ENCODE measurements at places on chromosomes 1 and 21. TPM values are rescaled to one million over a fixed set of nuclear protein-coding genes. Genes with fewer than 3 reads are reported as not detected.

- no peak for DNase-seq
These were observed 3.6 kb downstream of the L1TD1 start for GRCh38 chr1:62198069-62198780.

The VTCN1 gene
- 1.3 TPM for total RNA-seq

GRCh38 chr1:32770221-32770731, 46.9 kb downstream of the YARS1 start:
- no peak for DNase-seq

DNA sequence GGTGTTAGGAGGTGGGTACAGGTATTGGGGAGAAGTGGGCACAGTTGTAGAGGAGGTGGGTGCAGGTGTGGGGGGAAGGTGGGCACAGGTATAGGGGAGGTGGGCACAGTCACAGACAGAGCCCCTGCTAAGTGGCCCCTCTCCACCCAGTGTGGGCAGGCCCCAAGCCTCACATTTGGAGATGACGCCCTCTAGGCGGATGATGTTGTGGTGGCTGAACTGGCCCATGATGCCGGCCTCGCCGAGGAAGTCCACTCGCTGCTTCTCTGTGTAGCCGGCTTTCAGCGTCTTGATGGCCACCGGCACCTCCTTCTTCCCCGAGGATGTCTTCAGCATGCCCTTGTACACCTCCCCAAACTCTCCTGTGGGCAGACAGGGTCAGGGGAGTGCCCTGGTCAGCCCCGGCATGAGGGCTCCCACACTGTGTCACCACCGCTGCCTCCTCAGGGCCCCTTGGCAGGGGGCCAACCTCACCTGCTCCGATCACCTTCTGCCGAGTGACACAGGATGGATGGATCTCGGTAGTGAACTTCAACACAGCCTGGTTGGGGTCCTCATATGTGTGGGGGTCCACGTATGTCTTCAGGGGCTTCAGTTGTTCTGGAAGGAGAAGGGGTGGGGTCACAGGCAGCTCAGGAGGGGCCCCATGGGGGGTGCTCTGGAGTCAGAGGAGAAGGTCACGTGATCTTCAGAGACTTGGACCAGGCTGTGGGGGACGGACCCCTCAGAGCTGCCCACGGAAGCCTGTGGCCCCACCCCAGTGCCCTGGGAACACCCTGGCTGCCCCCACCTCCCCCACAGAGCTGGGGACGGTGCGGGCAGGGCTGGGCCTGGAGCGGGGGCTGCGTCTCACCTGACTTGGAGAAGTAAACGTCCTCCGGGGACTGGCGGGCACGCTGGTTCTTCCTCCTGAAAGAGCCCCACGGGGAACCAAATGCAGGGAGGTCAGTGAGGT, 22.6 kb downstream of the EPHA2 start:
- DNase-seq = no peak

- DNase-seq = no peak
These were observed 57.4 kb upstream of the PRRC2C start for GRCh38 chr1:171427852-171428471.

DNA sequence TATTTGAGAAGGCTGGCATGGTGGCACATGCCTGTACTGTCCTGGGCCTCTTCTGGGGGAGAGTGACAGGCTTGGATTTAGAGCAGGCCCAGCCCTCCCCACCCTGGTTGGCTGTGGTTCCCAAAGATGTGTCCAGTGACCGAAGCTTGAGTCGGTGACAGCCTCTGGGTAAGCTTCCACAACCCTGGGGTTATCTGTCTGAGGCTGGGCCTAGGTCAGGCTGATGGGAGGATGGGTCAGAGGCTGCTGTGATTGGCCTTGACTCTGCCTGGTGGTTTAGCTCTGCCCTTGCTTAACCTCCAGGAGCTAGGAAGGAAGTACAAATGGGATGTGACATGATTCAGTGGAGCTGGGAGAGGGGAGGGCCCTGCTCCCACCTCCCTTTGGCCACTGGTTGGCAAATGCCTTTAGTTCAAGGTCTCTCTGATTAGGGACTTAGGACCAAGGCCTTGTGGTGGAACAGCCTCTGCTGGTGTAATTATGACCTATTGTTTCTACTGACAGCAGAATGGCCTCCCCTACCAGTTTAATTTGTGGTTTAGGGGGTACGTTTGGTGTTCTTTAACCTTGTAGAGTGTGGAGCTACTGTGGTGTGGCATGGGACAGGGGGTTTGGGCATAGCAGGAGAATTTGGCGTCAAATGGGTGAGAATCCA, 16.6 kb downstream of the NUDC start:
- DNase-seq = no peak

GRCh38 chr1:246066573-246066972, 440.5 kb downstream of the SMYD3 start:
- DNase-seq = no peak

DNA sequence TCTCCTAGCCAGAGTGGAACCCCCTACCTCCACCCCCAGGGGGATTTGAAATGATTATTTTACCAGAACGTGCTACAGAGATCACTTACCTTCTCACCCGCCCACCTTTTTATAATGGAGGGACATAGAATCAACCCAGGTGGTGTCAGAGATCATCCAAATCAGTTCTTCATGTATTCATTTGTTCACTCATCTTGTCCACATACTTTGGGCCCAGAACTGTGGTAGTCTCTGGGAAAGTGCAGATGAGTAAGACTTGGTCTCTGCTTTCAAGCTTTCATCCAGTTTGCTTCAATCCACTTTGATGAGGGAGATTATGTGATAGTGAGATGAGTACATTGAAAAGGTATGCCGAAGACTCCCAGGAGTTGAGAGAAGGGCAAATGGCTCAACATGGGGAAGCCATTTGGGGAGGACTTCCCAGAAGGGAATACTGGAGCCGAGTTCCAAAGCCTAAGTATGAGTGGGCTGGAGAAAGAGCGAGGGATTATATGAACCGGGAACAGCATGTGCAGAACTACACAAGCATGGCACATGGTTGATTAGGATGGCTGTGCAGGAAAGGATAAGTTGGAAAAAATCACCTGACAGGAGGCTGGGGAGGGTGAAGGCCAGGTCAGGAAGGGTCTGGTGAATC, 1.9 kb downstream of the FGGY start:
- peak; percentile 66 for DNase-seq

The ZSWIM5 gene
- 1.1 TPM for total RNA-seq

DNA sequence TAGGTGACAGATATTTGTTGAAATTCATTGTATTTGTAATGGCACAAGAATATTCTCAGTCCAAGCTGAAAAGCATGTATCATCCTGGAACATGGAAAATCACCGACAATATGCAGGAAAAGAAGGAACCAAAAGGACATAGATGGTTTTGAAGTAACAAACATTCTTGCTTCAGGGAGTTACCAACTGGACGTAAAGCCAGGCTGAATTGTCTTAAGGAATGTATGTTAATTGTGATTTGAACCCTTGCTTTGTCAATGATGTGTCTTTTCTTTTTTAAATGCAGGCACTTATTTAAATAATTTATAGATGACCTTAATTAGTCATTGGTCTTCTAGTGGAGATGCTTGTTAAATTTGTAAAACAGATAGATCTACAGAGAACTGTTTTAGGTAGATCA, 489.4 kb upstream of the ZP4 start:
- DNase-seq = no peak

- no peak for DNase-seq
These were observed 280.1 kb upstream of the C1orf174 start for GRCh38 chr1:4179914-4180735.

- no peak for DNase-seq
These were observed 2.0 kb downstream of the EDEM3 start for GRCh38 chr1:184752656-184753055.

- DNase-seq = peak; percentile 75
These were observed 14.7 kb downstream of the METTL18 start for GRCh38 chr1:169779970-169780369.

GRCh38 chr1:215772151-215772550, 205.0 kb downstream of the KCTD3 start:
- DNase-seq = no peak

GRCh38 chr1:211637066-211637465, 38.4 kb downstream of the NEK2 start:
- DNase-seq = no peak

DNA sequence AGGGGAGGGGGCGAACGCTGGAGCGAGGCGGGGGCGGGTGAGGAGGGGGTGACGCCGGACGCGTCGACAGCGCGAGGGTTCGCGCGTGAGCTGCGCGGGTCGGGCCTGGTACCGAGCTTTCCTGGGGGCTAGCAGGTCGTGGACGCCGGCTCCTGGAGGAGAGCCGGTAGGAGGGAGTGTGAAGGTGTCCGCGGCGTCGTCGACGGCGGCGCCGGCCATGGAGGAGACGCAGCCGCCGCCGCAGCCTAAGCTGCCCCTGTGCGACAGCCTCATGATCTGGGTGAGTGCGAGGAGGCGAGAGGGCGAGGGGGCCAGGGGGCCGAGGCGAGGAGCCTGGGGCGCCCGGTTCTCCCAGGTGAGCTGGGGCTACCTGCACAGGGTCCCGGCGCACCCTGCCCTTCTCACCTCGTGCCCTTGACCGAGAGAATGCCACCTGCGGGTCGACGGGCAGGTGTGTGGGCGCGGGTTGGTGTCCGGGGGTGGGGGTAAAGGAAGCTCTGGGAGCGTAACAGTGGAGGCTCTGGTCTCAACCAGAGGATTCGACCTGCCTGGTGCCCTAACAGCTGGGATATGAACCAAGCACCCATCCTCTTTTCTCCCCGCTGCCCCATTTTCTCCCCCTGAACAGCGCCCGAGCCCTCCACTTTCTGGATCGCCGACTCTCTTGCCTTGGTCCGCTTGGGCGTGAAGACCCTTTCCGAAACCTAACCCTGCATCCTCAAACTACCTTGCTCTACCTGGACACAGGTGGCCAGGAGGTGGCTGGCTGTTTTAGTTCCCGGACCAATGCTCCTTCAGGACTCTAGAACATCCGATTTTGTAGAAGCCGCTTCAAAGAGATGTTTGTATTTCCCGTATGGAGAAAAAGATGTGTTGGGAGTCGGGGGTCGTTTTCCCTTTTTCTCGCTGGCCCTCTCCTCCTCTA, at the start of gene HOOK1:
Gene HOOK1 (plus strand): TSS at position 49 of the 925 bp plus-strand sequence. CDS start 169 bp downstream, at position 218.
- DNase-seq = no peak

DNA sequence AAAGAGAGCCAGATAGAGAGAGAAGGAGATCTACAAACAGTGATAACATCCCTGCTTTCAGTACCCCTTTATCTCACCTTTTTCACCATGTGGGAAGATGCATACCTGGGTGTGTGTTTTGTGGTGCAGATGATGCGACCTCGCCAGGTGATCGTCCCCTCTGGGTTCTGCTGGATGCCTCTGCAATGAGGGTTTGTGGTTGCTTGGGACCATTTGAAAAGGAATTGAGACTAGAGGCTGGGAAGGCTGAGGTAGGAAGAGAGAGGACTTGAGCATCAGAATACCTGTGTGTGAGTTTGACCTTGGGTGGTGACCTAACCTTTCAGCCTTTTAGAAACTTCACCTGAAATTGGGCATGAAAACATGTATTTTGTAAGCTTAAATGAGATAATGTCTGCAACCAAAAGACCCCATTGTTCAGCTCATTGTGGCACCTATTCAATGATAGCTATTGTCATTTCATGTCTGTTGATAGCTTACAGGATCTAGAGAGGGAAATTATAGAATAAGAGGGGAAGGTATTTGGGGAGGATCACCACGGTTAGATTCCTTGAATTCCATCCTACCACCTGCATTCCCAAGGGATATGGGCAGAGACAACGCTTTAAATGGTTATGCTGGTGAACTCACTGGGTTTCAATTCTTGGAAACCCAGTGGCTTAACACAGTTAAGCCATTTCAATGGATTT, 125.7 kb downstream of the IGSF21 start:
- no peak for DNase-seq

DNA sequence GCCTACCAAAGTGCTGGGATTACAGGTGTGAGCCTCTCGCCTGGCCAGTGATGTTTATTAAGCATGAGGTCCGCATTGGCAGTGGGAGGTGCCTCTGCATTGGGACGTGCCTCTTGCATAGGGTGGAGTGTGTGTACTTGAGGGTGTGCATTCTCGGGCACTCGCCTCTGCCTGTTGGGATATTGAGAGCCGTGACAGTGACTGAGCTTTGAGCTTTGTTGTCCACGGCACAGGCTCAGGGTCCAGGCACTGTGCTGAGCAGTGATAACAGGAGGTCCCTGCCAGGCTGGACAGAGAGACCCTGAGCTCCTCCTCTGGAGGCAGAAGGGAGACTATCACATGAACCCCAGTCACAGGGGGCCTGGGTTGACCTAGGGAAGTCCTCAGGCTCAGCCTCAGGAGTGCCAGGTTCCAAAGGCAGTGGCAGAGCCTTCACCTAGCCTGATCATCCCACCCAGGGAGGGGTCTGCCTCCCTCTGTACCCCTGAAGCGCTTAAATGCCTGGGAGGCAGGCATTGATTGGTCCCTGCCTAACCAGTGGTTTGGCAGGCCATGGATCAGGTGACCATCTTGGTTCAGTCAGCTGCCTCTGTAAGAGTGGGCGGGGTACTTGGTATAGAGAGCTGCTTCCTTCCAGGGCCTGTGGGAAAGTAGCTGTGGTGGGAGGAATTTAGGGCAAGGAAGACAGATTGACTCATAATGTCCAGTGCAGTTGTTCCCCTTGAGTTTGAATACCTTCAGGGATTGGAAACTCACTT, 213.8 kb upstream of the TMEM51 start:
- DNase-seq = peak; percentile 70

DNA sequence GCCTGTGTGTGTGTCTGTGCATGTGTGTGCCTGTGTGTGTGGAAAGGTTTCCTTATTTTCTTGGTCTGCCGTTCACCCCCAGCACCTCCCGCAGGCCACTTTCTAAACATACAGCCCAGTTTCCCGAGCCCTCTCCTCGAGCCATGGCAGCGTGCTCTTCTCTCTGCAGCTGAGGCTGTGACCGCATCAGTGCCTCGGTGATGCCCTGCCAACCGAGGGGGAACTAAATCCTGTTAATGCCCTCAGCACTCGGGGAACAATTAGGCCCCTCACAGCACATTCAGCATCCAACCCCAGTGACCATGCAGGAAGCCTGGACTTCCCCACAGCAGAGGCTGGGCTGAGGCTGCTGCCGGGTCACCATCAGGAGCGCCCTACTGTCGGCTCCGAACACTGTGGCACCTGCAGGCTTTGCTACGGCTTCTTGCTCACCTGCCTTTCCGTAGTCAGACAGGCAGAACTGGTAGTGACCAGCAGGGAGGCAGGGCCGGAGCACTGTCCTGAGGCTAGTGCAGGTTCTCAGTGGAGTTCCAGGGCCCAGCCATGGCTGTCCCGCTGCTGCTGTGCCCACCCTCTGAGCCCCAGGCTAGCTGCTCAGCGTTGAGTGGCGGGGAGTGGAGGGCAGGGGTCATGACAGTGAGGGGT, 8.1 kb downstream of the GPR137B start:
- no peak for DNase-seq

The NEK2 gene
- 1.4 TPM for total RNA-seq

GRCh38 chr1:232629250-232630046, 485 bp downstream of the SIPA1L2 start:
- DNase-seq = peak; percentile 32

The ARMH1 gene
- total RNA-seq = 2.5 TPM

- DNase-seq = peak; percentile 58
These were observed 3.3 kb upstream of the HES5 start for GRCh38 chr1:2533365-2533764.

- DNase-seq = no peak
These were observed 31.0 kb upstream of the EVA1B start for GRCh38 chr1:36354486-36354885.

The AMY2A gene
- total RNA-seq = not detected

The PLA2G4A gene
- total RNA-seq = 1.9 TPM

DNA sequence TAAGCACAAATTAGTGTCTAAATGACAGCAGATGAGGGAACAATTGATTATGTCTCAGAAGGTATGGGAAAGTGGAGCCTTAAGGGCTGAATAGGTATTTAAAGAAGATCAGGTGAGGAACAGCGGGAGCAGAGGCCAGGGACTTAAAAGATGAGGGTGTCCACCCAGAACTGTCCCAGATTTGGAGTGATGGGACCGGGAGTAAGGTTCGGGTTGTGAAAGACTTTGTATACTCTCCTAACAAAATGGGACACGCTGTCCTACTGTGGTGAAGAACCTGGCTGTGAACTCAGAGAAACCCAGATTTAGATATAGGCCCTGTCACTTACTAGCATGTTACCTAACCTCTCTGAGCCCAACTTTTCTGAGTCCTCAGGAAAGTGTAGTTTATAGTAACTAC, 140.6 kb downstream of the C1orf21 start:
- no peak for DNase-seq

Data from astrocyte (in vitro differentiated cells and primary cell).